ENCODE measurements at places on chromosomes 5 and 9.

- DNase-seq = peak; percentile 89
These were observed 24.6 kb downstream of the GFPT2 start for GRCh38 chr5:180328296-180329137.

DNA sequence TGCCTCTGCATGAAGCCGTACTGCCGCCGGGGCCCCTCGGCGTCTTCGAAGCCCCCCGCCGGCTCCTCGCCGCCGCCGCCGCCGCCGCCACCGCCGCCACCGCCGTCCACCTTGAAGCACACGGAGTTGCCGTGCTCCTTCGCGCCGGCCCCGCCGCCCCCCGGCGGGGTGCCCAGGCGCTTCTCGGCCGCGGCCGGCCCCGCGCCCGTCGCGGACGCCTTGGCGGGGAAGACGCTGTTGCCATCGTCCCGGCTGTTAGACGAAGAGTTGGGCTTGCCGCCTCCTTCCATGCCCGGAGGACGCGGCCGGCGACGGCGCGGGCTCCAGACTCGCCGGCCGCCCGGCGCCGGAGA is 400 bp downstream of the HCN1 start:
- peak; percentile 48 for DNase-seq

GRCh38 chr9:73565833-73566465 is 414.3 kb downstream of the ANXA1 start:
- DNase-seq = peak; percentile 75

DNA sequence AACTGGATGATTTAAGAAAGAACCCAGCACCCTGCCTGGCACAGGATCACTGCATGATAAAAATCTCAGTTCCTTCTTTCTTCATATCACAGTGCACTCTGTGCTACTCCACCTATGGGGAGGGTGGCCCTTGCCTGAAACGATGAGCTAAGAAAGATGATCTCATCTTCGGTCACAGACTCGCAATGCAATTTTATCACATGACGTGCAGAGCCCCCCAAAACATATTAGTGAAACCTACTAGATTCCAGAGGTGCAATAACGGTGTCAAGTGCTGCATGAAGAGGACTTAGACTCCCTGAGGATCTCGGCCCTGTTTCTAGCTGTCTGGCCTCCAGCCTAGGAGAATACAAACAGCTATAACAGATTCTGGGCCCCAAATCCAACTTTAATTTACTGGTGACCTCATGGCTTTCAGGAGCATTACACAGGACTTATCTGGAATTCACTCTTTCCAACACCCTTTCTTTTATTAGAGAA is 104.0 kb downstream of the EBF1 start:
- DNase-seq = no peak

GRCh38 chr5:101390151-101390908 is 487.2 kb upstream of the ST8SIA4 start:
- peak; percentile 49 for DNase-seq

- DNase-seq = peak; percentile 38
These were observed 67.5 kb downstream of the PAX5 start for GRCh38 chr9:36966371-36967097.

- no peak for DNase-seq
These were observed 35.8 kb upstream of the NFIB start for GRCh38 chr9:14349447-14350348.

DNA sequence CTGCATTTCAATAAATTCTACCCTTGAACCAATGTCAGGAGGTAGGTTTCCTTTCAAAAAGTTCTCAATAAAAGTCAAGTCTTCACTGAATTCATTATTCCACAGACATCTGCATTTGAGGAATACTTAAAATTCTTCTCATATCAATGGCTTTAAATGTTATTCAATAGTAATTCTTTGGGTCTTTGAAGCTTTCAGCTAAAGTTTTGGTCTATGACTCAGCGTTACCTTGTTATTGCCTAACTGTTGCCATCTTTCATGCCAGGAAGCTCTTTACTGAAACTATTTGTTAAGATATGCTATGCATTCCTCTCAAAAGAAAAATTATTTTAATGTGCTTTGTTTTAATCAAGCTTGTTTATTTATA is 170.5 kb downstream of the NNT start:
- no peak for DNase-seq

DNA sequence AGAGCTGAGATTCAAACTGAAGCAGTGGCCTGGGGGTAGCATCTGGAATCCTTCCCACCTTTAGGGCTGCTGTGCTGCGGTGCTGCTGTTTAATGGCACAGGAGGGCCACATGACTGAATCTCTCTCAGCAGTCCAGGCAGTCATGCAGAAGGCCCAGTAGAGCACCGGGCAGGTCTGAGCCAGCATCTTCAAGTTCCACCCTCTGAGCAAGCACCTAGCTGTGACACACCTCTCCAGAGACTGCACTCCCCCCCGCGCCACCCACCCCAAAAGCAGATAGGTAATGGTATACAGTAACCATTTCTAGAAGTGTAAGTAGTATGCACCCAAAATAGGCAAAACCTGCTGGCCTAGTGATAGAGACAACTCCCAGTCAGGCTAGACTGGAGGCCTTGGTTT is 8.2 kb downstream of the IL4 start:
- no peak for DNase-seq

- no peak for DNase-seq
These were observed 23.9 kb downstream of the IRF1 start for GRCh38 chr5:132466433-132467286.

GRCh38 chr9:86201474-86202337 is 57.8 kb downstream of the C9orf153 start:
- no peak for DNase-seq

DNA sequence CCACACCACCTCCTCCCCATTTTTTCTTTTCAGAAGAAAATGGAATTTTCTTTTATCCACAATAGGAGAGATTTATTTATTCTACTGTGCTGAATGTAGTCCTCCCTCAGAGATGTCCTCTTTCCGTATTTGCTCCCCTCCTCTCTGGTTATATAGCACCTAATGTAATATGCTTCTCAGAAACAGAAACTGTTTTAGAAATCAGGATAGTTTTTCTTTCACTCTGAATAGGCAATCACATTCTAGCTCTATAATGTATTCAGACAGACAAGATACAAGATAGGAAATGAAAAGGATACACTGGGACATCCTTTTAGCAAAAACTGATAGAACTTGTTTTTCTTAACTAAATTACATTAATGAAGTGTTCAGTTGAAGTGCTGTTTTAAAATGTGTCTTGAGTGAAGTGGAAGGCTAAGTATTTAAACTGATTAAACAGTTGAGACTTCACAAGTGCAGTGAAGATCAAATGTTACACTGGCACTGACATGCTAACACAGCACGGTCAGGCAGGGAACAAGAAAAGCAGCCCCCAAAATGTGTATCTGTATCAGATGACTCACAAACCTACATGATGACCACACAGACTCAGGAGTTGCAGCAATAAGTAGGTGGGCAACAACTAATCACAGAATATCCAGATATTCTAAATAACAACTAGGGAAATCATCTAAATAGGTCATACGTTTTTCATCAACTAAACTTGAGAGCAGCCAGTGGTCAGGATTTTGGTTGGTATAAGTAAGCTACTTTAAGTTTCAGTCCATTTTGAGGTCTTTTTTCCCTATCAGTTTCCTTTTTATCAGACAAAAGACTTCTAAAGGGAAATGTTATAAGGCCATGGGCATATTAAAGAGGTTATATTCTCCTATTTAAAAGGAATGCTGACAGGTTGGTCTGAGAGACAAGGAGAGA is 260.4 kb downstream of the MLLT3 start:
- DNase-seq = no peak

- no peak for DNase-seq
These were observed 152.5 kb downstream of the INSYN2B start for GRCh38 chr5:169827769-169828168.

GRCh38 chr9:134853893-134854292 is 26.7 kb upstream of the FCN2 start:
- DNase-seq = no peak

GRCh38 chr9:124779368-124780059 is 2.6 kb downstream of the OLFML2A start:
- peak; percentile 88 for DNase-seq

GRCh38 chr9:134814598-134815215 is 65.9 kb upstream of the FCN2 start:
- no peak for DNase-seq

DNA sequence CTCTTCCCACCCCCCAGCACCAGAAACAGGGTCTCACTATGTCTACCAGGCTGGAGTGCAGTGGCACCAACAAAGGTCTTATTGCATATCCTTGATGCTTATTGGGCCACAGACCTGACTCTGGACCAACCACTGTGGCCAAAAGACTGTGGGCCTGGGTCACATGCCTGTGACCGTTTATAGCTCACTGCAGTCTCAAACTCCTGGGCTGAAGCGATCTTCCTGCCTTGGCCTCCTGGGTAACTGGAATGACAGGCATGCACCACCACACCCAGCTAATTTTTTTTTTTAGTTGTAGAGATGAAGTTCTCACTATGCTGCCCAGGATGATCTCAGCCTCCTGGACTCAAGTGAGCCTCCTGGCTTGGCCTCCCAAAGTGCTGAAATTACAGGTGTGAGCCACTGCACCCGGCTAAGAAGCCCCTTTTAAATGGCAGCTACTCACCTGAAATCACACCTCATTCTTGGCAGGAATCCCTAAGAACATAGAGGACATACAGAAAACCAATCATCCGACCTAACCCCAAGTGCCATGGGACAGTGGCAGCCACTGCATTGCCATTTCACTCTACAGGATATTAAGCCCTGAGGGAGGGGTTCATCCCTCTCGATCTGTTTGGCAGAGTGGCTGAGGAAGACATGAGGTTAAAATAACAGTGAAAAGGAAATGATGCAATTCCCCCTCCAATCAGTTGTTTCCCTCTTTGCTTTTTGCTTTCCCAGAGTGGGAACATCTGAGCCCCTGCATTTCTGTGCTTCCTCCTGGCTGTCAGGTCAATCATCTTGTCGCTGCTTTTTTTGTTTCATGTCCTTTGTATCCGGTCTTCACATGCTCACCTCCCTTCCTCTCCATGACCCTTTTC is 74.6 kb downstream of the LRRC70 start:
- no peak for DNase-seq

DNA sequence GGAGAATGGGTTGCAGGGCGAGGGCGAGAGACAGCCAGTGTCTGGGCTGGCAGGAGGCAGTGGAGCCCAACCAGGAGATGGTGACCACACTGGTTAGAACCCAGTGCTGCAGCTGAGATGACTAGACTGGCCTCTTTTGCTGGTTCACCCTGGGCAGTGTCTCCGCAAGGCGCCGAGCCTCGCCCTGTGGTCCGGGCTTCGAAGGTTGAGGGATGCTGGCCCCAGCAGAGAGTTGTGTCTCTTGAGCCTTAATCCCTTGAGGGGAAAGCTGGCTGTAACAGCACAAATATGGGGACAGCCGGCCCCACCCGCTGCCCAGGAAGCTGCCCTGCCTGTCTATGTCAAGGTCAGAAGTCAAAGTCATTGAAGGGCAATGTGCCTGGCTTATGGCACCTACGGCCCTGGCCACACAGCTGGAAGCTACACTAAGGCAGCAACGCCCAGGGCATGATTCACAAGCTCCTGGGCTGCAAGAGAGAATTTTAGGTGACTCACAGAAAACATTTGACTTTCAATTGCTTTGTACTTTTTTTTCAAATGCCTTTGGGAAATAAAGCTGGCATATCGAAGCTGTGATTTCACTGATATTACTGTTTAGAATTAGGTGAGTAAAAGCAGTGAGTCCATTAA is 33.3 kb downstream of the NKX2-5 start:
- peak; percentile 72 for DNase-seq

DNA sequence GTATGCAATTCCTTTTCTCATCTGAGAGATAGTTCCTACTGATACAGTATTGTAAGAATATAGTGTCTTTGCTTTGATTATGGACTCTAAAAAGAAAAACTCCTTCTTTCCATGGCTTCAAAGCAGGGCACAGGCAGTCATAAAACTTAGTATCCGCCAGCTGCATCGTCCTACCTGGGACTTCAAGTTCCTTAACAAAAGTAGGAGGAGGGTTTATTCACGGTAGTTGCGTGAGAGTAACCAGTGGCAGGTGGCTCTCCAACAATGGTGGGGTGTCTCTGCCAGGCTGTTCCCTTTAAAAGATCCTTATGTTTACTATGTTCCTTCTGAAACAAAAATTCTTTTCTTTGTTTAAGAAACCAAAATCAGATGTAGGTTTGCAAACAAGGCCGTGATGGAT is 173.5 kb upstream of the DMAC1 start:
- DNase-seq = no peak

GRCh38 chr5:80234116-80234948 is 21.5 kb downstream of the SERINC5 start:
- no peak for DNase-seq

GRCh38 chr9:134895908-134896833 is 15.6 kb downstream of the FCN2 start:
- peak; percentile 37 for DNase-seq

GRCh38 chr5:111043712-111044506 is 27.6 kb upstream of the TSLP start:
- DNase-seq = peak; percentile 57

GRCh38 chr5:75078027-75078426 is 25.7 kb upstream of the GCNT4 start:
- no peak for DNase-seq

DNA sequence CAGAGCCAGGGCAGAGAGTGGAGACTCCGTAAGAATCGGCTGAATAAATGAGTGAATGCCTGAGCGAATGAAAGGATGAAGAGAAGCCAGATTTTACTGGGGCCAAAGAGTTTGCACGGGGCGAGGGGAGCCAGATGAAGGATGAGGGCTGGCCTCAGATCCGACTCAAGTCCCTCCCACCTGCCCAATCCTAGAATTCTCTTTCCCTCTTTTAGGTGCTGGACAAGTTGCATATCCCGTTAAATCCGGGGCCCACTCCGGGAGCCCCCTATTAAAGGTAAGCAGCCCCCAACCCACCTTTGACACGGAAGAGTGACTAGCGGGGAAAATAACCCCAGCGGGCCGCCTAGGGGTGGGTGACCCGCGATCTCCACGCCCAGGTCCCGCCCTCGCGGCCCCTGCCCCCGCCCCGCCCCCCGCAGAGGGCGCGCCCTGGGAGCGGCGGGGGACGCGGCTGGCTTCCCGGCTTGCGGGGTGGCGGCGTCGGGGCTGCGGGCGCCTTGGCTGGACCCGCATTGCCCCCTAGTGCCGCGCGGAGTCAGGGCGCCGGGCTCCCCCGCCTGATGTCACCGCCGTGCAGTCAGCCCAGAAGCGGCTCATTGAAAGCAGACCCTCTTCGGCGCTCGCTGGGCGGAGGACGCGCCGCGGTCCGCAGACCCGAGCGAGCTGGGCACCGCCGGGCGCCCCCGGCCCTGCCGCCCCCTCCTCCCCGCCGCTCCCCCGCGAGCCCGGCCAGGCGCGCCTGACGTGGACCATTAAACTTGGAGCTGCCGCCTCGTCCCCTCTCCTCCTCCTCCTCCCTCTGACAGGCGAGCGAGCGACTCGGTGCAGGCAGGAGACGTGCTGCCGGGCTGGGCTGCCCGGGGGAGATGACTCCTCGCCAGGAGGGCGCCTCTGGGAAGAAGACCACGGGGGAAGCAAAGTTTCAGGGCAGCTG is at the start of gene ADRA1B:
Gene ADRA1B (plus strand): TSS at position 579 of the 937 bp plus-strand sequence. CDS start 424 bp downstream, outside the sequence.
- DNase-seq = peak; percentile 88

GRCh38 chr5:141814064-141814964 is 63.9 kb downstream of the PCDH1 start:
- peak; percentile 90 for DNase-seq
